Endothelial cell (in vitro differentiated cells): ENCODE measurements at places on chromosomes 13 and 19. TPM values are rescaled to one million over a fixed set of nuclear protein-coding genes. Genes with fewer than 3 reads are reported as not detected.
A peak's percentile ranks its signal among the peaks of the same experiment; 100 is the strongest.

- H3K4me1 ChIP-seq: peaks cover 20% of the 10 kb centered on the region
- H3K36me3 ChIP-seq: peaks cover 35% of the 10 kb centered on the region
- H3K4me3 ChIP-seq: peak overlapping the region; percentile 79
- DNase-seq: no peak
Observed at GRCh38 chr19:14442891-14443631, 10.0 kb downstream of the PKN1 start.

- no peak overlapping the region for H3K4me3 ChIP-seq
- peaks cover 7% of the 10 kb centered on the region for H3K36me3 ChIP-seq
- H3K27me3 ChIP-seq: peaks cover 5% of the 10 kb centered on the region
- H3K4me1 ChIP-seq: no peaks in the 10 kb centered on the region
- DNase-seq: no peak
Observed at GRCh38 chr19:50889638-50890037, 16.4 kb downstream of the KLK2 start.

DNA sequence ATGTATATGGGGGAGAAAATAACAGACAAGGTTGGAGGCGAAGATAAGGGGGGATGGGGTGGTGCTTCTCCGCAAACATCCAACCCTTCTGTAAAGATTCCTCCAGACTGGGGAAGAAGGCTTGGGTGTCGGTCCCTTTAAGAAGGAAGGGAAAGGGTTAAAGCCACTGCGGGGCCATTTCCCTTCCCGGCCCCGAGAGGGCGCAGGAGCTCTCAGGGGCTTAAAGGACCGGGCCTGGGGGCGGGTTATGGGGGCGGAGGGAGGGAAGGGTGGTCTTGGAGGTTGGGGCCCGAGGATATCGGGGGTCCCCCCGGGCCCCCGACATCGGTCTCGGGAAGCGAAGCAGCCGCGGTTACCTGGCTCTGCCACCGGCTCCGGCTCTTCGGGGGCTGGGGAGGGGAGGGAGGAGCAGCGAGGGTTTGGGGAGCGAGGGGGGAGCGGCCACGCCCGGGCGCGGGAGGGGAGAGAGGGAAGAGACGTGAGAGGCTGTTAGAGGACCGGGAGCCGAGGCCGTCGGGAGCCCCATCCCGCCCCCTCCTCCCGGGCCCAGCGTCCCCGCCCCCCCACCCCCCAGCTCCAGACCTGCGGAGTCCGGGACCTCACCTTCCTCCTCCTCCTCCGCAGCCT lies 2.8 kb downstream of the TNNT1 start:
- no peak overlapping the region for H3K27ac ChIP-seq
- H3K4me1 ChIP-seq: no peaks in the 10 kb centered on the region
- peaks cover 7% of the 10 kb centered on the region for H3K36me3 ChIP-seq
- H3K4me3 ChIP-seq: no peak overlapping the region

DNA sequence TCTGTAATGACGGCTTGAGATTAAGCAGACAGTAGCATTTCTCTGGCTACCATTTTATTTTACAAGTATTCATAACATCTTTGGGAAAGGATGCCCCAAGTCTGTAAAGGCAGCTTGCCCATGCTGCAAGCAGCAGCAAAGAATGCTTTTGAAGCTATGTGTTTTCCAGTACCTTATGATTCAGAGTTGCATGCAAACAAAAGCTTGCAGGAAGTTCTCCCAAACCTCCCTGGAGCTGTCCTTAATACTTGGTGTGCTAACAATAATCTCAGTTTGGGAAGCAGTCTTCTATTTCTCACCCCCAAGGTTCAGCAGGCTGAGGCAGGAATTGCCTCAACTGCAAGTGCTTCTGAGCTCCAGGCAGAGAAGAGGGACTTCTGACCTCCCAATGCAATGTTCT lies 60.8 kb downstream of the CCNA1 start:
- no peak overlapping the region for H3K4me3 ChIP-seq
- H3K27ac ChIP-seq: no peak overlapping the region
- H3K4me1 ChIP-seq: peaks cover 3% of the 10 kb centered on the region

GRCh38 chr19:798415-799075 lies 1.3 kb downstream of the PTBP1 start:
- peaks cover 26% of the 10 kb centered on the region for H3K36me3 ChIP-seq
- peak overlapping the region; percentile 98 for H3K27ac ChIP-seq
- H3K4me3 ChIP-seq: peak overlapping the region; percentile 98
- peaks cover 32% of the 10 kb centered on the region for H3K4me1 ChIP-seq
- no peak for DNase-seq

DNA sequence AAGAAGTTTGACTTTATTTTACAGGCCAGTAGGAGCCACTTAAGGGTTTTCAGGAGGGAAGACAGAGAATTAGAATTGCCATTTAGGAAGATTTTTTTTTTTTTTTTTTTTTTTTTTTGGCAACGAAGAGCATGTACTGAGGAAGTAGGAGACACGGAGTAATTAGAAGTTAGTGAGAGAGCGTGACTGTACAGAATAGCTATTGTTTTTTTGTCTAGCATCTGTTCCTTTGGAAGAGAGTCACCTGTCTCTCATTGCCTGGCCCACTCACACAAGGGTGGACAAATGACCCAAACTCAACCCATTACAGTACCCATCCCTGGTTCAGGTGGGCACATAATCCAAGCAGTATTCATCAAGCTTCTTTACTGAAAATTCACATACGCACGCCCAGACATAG lies 166.7 kb downstream of the LACC1 start:
- DNase-seq: no peak
- H3K36me3 ChIP-seq: no peaks in the 10 kb centered on the region
- H3K4me3 ChIP-seq: no peak overlapping the region
- H3K4me1 ChIP-seq: peaks cover 5% of the 10 kb centered on the region
- H3K27ac ChIP-seq: no peak overlapping the region

The KRTDAP gene
- not detected for total RNA-seq

GRCh38 chr13:80858131-80858530 lies 517.2 kb upstream of the SPRY2 start:
- no peak for DNase-seq
- no peaks in the 10 kb centered on the region for H3K36me3 ChIP-seq
- no peak overlapping the region for H3K27ac ChIP-seq

DNA sequence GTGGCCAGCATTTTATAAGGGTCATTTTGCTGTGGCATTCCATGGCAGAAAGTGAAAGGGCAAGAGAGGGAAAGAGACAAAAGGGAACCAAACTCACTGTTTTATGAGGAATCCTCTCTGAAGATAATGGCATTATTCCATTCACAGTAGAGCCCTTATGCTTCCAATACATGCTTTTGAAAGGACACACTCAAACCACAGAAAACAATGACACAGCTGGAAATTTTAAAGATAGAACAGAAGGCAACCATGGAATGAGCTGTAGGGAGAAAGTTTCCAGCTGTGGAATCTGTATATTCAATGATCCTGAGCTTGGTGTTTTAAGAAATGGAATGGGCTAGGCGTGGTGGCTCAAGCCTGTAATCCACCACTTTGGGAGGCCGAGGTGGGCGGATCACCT lies 677.4 kb downstream of the SLITRK1 start:
- H3K36me3 ChIP-seq: no peaks in the 10 kb centered on the region
- no peak overlapping the region for H3K4me3 ChIP-seq
- H3K27ac ChIP-seq: no peak overlapping the region
- DNase-seq: no peak
- H3K27me3 ChIP-seq: no peaks in the 10 kb centered on the region

The APOC4 gene
- total RNA-seq: not detected

- H3K4me3 ChIP-seq: no peak overlapping the region
- no peaks in the 10 kb centered on the region for H3K27me3 ChIP-seq
- H3K36me3 ChIP-seq: peaks cover 25% of the 10 kb centered on the region
- no peak overlapping the region for H3K27ac ChIP-seq
Observed at GRCh38 chr13:42055500-42056085, 7.1 kb downstream of the DGKH start.

DNA sequence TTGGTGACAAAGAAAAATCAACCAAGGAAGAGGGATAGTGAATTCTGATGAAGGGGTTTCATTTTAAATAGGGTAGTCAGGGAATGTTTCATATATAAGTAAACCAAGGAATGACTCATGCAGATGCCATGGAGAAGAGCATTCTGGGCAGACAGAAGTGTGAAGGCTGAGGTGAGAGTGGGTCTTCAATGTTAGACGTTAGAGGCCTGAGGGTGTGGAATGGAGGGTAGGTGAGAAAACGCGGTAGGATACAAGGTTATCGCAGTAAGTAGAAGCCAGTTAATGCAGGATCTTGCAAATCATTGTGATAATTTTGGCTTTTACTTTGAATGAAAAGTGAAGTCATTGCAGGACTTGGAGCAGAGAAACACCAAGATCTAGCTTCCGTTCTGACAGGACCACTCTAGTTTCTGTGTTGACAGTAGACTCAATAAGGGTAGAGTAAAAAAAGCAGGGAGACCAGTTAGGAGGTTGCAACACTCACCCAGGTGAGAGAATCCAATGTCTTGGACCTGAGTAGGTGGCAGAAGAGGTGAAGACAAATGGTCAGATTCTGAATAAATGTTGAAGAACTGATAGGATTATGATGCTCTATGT lies 225.2 kb upstream of the TMTC4 start:
- no peaks in the 10 kb centered on the region for H3K36me3 ChIP-seq
- no peak for DNase-seq
- no peaks in the 10 kb centered on the region for H3K4me1 ChIP-seq

The VSIG10L gene
- 5.9 TPM for total RNA-seq

The SHISA7 gene
- total RNA-seq: not detected

The ZNF880 gene
- total RNA-seq: 10.3 TPM

The CERS1 gene
- 15.7 TPM for total RNA-seq

- H3K27me3 ChIP-seq: peaks cover 1% of the 10 kb centered on the region
- no peak overlapping the region for H3K27ac ChIP-seq
- H3K4me3 ChIP-seq: no peak overlapping the region
- DNase-seq: no peak
Observed at GRCh38 chr19:42436006-42436405, 6.7 kb downstream of the CXCL17 start.

- no peak overlapping the region for H3K27ac ChIP-seq
- no peaks in the 10 kb centered on the region for H3K27me3 ChIP-seq
- peaks cover 5% of the 10 kb centered on the region for H3K4me1 ChIP-seq
- H3K36me3 ChIP-seq: peaks cover 4% of the 10 kb centered on the region
Observed at GRCh38 chr13:75299246-75299645, 182.7 kb downstream of the TBC1D4 start.

GRCh38 chr19:30604657-30605056 lies 232.5 kb downstream of the ZNF536 start:
- H3K4me3 ChIP-seq: no peak overlapping the region
- no peak for DNase-seq
- H3K27me3 ChIP-seq: peaks cover 1% of the 10 kb centered on the region
- no peak overlapping the region for H3K27ac ChIP-seq

DNA sequence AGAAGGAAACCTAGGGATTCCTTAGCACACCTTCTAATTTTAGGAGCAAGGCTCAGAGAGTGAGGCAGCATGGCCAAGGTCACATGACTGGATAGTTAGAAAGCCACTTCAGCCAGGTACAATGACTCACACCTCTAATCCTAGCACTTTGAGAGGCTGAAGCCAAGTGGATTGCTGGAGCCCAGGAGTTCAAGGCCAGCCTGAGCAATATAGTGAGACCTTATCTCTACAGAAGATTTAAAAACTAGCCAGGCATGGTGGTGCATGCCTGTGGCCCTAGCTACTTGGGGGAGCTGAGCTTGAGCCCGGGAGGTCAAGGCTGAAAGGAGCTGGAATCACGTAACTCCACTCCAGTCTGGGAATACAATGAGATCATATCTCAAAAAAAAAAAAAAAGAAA lies 69.2 kb downstream of the TEX26 start:
- no peak for DNase-seq
- no peak overlapping the region for H3K27ac ChIP-seq
- peaks cover 8% of the 10 kb centered on the region for H3K4me1 ChIP-seq
- no peaks in the 10 kb centered on the region for H3K36me3 ChIP-seq
- no peak overlapping the region for H3K4me3 ChIP-seq

GRCh38 chr13:98500963-98501421 lies 75.9 kb downstream of the STK24 start:
- no peak overlapping the region for H3K4me3 ChIP-seq
- DNase-seq: no peak
- H3K27me3 ChIP-seq: peaks cover 7% of the 10 kb centered on the region
- peaks cover 12% of the 10 kb centered on the region for H3K36me3 ChIP-seq

- peaks cover 16% of the 10 kb centered on the region for H3K4me1 ChIP-seq
- H3K27me3 ChIP-seq: no peaks in the 10 kb centered on the region
- no peak for DNase-seq
- no peak overlapping the region for H3K27ac ChIP-seq
Observed at GRCh38 chr13:44816701-44817100, 172.6 kb downstream of the NUFIP1 start.

DNA sequence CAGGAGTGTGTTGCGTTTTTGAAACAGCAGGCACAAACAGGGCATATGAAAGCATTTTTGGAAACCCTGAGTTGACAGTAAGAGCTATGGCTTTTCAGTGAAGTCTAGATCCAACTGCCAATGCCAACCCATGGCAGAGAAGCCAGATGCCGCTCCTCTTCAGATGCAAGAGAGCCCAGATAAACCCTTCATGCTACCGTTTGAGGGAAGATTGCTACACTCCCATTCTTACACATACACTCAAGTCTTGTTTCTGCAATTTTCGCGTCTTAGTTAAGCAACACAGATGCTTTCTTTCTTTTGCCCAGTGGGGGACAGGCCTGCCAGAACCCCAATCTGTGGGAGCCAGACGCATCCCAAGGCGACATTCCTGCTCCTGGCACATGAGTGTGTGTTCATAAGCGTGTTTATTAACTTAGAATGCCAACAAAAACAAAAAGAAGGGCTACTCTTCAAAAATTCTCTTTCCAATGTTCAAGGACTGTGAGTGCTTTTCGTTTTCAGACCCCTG lies 10.4 kb downstream of the BORCS8 start:
- no peak overlapping the region for H3K4me3 ChIP-seq
- peaks cover 5% of the 10 kb centered on the region for H3K27me3 ChIP-seq
- no peak overlapping the region for H3K27ac ChIP-seq
- peaks cover 19% of the 10 kb centered on the region for H3K36me3 ChIP-seq
- no peak for DNase-seq
- peaks cover 3% of the 10 kb centered on the region for H3K4me1 ChIP-seq

DNA sequence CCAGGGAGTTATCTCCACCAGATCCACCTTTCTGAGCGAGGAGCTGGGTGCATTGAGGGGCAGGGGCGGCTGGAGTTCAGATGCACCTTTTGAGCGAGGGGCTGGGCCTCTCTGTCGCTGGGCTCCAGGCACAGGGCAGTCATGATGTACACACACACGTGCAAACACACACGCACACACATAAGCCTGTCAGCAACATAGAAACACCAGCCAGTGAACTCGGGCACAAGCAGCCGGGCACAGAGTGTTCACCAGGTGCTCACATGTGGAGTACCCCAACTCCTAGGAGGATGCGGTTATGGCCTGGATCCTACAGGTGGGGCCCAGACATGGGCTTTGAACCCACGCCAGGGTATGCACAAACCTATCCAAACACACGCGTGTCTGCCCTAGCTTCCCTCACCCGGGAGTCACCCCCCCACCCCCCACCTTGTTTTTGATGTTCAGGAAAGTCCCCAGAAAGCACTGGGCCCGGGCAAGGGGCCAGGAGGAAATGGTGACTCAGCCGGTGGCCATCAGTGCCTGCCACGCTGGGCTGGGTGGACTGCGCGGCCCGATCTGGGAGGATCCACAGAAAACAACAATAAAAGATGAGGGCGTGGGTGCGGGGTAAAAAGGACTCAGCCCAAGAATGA lies 13.3 kb downstream of the ARRDC2 start:
- peaks cover 16% of the 10 kb centered on the region for H3K4me1 ChIP-seq
- no peak overlapping the region for H3K27ac ChIP-seq
- H3K27me3 ChIP-seq: no peaks in the 10 kb centered on the region
- DNase-seq: no peak

- peak overlapping the region; percentile 98 for H3K4me3 ChIP-seq
- peaks cover 20% of the 10 kb centered on the region for H3K27me3 ChIP-seq
- peak overlapping the region; percentile 94 for H3K27ac ChIP-seq
- H3K4me1 ChIP-seq: peaks cover 42% of the 10 kb centered on the region
- peak; percentile 31 for DNase-seq
Observed at GRCh38 chr19:39341129-39341718, 997 bp upstream of the SAMD4B start.

The AKT1S1 gene
- total RNA-seq: 48.2 TPM
